Renal cortex interstitium (tissue), 15 donors: ENCODE measurements at places on chromosomes 2 and 18. TPM values are rescaled to one million over a fixed set of nuclear protein-coding genes. Genes with fewer than 3 reads are reported as not detected.

The HAAO gene
- polyA plus RNA-seq = 41.5 TPM

The REG1A gene
- not detected for polyA plus RNA-seq

DNA sequence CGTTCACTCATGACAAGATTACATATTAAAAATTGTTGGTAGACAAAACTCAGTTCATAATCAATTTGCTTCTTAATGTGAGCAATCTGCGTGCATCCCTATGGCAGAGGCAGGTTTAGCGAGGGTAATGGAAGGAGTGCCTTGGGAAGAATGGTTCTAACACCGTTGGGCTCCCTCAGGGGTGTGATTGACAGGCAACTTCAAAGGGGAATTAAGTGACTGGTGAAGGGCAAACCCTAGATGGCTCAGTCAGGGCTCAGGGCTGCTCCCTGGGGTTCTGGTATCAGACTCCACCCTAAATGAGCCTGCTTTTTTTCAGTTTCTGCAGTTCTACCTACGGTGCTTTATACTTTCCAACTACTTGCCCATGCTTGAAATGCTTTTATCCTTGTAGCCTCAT is 419.5 kb upstream of the CELF4 start:
- DNase-seq = no peak

- DNase-seq = no peak
These were observed 15.2 kb downstream of the TSPYL6 start for GRCh38 chr2:54240515-54241469.

DNA sequence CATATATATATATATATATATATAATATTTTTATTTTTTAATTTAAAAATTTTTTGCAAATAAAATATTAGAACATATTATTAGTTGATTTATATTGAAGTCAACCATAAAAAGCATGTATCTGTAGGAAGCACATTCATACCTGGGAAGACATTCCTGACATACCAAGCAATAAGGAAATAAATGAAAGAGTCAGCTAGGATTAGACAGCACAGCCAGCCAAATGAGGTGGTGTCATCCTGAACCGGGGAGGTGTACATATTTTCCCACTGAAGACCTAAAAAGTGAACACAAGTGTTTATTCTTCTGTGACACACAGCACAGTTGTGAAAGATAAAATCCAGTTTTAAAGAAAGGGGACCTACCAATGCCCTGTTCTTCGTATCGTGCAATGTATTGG is 149.2 kb downstream of the ABCA12 start:
- DNase-seq = no peak

- DNase-seq = no peak
These were observed 167.3 kb downstream of the SEPTIN10 start for GRCh38 chr2:109446278-109447131.

DNA sequence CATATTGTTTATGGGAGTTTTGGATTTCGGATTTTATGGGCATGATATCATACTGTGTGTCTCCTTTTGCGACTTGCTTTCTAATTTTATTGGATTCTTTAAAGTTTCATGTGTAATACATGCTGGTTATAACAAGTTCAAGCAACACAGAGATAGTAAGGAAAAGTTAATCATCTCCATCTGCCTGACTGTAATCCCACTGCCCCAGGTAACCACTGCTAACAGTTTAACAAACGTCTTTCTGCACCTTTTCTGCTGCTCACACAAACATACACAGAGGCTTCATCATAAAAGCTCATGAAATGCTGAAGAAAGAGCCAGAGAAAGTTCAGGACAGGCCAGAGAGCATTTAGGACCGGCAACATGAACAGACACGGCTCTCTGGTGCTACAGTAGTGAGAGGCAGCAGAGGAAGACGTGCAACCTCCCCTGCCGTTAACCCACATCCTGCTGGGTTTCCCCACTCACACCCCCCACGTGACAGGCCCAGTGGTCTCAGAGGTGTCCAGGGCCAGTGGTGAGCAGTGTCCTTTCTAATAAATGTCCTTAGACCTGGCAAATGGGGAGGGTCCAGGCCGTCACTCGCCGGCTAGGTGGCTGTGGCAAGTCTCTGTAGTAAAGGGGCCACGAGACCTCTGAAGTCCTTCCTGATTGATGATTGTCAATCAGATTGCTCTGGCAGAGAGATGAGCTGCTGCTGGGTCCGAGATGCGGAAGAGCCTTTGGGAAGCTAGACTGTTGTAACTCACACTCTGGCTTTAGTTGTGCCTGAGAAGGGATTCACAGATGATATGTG is 43.0 kb upstream of the SLC1A4 start:
- DNase-seq = no peak

DNA sequence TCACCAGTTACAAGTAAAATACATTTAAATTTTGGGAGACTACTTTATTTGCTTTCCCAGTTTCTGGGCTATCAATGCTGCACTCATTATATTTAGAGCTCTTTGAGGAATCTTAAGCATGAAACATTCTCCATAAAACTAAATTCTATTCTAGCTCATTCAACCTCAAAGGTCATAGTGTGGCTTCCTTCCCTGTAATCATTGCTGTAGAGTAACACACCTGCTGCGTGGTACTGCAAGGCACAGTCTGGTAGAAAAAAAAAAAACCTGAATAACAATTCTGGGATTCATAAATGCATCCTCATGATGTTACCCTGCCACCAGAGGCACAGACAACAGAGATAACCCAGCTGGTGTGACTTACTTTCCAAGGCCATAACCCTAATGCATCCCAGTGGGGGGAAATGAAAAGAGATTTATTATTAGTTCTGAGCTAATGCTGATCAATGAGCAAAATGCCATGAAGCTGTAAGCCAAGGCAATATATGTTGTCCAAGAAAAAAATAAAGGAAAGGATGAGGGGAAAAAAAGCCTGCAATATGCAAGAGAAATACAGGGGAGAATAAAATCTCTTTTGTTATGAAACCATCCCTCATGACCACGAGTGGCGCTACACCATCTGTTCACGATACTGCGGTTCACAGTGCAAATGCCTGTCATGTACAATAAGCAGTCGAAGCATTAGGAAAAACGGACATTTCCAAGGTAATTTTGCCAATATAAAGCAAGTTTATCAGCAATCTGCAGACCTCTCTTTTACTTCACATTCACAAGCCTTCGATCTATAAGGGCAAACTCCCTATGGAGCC is 1481.6 kb upstream of the PIK3C3 start:
- no peak for DNase-seq

GRCh38 chr2:129103936-129104878 is 785.5 kb upstream of the HS6ST1 start:
- DNase-seq = no peak

- no peak for DNase-seq
These were observed 74.9 kb upstream of the KLHL14 start for GRCh38 chr18:32847691-32848090.
